PC-9 (cell line): ENCODE measurements at places on chromosomes 11 and 22.

- DNase-seq: no peak
These were observed 11.0 kb upstream of the SPTBN2 start for GRCh38 chr11:66739983-66740382.

DNA sequence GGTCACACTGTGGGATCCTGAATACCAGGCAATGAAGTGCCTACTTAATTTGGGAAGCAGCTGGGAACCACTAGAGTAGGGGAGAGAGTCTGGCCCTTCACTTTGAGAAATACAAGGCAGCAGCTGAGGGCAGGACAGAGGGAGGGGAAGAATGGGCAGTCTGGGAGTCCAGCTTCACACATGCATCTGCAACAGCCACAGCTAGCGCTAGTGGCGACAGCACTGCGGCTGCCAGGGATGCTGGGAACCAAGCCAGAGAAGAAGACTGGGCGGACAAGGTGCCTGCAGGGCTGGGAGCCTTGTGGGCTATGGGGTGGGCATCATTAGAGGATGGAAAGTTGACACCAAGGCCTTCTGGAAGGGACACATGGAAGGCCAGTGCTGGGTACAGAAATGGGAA, 15.8 kb downstream of the SCUBE2 start:
- no peak for DNase-seq

GRCh38 chr11:133889188-133889587, 43.9 kb upstream of the SPATA19 start:
- DNase-seq: no peak

DNA sequence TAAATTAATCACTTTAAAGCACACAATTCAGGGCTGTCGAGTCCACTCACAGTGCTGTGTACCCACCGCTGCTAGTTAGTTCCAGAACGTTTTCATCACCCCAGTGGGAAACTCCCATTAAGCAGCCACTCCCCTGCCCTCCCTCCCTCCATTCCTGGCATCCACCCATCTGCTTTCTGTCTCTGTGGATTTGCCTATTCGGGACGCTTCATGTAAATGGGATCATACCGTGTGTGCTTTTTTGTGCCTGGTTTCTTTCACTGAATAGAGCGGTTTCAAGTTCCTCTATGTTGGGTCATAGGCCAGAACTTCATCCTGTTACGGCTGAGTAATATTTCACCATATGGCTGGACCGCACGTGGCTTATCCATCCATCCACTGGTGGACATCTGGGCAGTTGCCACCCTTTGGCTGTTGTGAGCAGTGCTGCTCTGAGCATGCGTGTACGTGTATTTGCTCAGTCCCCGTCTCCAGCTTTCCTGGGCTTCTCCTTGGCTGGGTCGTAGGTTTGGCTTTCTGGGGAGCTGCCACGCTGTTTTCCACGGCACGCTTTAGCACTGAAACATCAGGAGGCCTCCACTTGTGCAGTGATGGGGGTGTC, 30.1 kb downstream of the ARHGAP8 start:
- no peak for DNase-seq

GRCh38 chr11:118171269-118172062, 5.0 kb downstream of the SCN2B start:
- DNase-seq: peak; percentile 53
